ENCODE measurements at places on chromosomes 7 and 10.

GRCh38 chr10:48937796-48938195 lies 1.8 kb downstream of the LRRC18 start:
- DNase-seq, result no peak

- no peak for DNase-seq
Measured at GRCh38 chr10:79483948-79484347, 28.4 kb upstream of the EIF5AL1 start.

GRCh38 chr7:55209366-55209765 lies 155.8 kb upstream of the LANCL2 start:
- DNase-seq, result no peak

DNA sequence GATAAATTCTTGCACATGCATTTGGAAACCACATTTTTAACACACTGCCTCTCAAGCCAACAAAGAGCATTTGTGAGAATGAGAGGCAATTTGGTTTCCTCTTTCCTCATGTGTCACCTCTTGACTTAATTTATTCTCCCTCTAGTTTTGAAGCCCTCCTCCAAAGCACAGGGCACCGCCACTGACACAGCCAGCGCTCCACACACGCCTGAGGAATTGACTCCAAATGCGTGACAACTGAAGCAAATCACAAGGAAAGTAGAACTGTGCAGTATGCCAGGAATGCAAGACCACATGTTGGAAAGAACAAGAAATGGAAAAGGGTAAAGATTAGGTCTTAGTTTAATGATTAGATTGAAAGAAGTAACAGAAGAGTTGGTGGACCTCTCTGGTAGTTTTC lies 173.3 kb downstream of the LSM5 start:
- DNase-seq, result no peak

DNA sequence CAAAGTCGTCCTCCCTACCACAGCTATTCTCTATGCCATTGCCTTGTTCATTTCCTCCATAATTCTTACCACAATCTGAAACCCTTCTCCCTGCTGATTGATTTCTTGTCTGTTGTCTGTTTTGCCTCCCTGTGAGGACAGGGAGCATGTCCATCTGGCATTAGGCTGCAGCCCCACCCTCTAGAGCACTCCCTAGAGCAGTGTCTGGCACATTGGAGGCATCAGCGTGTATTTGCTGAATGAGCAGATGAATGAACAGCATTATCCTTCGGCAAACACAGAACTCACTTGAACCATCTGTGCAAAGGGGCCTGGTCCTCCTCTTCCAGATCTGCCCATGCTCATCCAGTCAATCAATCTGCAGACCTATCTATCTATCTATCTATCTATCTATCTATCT lies 5.1 kb upstream of the DMBT1 start:
- DNase-seq, result no peak

DNA sequence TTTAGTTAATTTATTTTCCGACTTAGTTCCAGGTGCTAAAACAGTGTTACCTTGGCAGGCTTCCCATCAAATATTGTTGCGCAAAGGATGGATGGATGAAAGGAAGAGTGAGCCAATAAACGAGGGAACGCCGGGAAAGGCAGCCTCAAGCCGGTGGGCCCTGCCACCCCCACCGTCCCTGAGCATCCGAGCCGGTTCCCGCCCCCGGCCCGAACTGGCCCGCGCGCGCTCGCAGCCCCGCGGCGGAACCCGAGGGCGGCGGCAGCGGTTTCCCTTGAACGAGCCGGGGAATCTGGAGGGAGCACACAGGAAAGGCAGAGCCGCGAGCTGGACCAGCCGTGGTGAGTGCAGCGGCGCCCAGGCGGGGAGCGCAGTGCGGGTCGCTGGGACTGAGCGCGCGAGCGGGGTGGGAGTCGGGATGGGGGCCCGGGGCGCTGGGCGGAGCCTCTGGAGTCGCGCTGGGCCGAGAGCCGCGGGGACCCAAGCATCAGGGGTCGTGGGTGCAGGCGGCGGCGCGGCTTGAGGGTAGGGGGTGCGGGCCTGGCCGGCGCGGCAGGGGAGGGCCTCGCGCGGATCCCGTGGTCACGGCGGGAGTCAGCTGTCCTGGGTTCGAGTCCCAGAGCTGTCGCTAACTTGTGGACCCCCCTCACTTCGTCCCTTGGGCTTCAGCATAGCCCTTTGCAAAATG lies at the start of gene AGK:
AGK (plus strand) TSS at position 317 of the 688 bp plus-strand sequence. CDS start 4,057 bp downstream, outside the sequence.
- DNase-seq, result peak; percentile 68

- no peak for DNase-seq
Measured at GRCh38 chr7:88091988-88092675, 127.7 kb downstream of the SRI start.

DNA sequence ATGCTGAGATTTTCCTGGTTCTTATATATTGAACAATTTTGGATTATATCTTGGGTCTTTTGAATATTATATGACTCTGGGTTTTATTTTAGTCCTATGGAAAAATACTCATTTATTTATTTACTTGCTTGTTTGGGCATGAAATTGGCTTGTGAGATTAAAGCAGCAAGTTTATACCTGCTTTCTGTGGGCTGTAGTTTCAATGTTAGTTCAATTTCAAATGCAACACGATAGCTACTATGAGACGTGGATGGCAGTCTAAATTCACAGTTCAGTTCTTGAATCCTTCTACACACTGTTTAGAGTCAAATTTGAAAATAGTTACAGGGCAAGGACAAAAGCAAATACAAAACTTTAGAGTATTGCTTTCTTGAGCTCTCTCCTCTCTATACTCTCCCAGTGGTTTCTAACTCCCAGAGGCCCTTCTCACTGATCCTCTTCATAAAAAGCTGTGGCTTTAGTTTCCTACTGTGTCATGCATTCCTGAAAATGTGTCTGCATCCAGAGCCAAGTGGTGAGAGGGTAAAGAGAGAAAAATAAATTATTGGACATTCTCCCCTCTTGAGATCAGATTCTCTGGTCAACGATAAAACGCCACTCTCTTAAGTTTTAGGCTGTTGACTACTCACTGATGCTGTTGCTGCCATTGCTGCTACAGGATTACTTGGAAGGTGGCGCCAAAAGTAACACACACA lies 34.4 kb downstream of the POLR1F start:
- no peak for DNase-seq

DNA sequence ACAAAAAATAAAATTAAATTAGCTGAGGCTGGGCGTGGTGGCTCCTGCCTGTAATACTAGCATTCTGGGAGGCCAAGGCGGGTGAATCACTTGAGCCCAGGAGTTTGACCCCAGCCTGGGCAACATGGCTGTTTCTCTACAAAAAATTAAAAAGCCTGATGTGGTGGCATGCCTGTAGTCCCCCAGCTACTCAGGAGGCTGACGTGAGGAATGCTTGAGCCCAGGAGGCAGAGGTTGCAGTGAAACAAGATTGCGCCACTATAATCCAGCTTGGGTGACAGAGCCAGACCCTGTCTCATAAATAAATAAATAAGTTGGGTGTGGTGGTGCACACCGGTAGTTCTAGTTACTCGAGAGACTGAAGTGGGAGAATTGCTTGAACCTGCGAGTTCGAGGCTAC lies 65.1 kb downstream of the GNA12 start:
- DNase-seq, result no peak

- DNase-seq, result peak; percentile 8
Measured at GRCh38 chr10:106705681-106706100, 458.8 kb downstream of the SORCS1 start.

DNA sequence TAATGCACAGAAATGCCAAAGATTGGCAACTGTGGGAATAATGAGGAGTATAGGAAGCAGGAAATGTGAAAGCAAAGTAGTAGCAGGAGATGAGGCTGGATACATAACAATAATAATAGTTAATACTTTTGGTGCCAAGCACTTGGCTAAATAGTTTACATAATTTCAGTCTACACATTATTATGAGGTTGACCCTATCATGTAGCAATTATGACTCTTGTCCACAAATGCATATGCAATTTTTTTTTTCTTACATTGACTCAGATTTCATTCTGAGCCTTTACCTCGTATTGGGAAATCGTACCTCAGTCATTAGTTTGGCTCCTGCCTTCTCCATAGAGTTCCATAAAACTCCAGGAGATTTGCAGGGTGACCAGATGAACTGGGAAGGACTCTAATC lies 219.9 kb downstream of the SUGCT start:
- no peak for DNase-seq

DNA sequence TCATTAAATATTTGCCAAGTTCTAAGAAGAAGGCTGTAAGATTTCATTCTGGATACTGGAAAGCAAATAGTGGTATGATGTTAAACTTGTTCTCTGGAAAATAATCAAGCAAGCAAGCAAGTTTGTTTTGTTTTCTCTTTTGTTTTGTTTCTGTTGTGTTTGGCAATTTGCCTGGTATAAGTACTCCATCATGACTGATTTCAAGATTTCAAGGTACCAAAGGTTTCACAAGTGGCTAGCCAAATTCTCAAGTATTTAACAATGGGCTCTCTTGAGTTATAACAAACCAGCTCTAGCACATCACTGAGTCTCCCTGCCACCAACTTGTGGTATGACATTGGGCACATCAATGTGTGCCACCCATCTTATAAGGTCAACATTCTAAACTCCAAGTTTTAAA lies 151.7 kb upstream of the IGFBP3 start:
- DNase-seq, result no peak

DNA sequence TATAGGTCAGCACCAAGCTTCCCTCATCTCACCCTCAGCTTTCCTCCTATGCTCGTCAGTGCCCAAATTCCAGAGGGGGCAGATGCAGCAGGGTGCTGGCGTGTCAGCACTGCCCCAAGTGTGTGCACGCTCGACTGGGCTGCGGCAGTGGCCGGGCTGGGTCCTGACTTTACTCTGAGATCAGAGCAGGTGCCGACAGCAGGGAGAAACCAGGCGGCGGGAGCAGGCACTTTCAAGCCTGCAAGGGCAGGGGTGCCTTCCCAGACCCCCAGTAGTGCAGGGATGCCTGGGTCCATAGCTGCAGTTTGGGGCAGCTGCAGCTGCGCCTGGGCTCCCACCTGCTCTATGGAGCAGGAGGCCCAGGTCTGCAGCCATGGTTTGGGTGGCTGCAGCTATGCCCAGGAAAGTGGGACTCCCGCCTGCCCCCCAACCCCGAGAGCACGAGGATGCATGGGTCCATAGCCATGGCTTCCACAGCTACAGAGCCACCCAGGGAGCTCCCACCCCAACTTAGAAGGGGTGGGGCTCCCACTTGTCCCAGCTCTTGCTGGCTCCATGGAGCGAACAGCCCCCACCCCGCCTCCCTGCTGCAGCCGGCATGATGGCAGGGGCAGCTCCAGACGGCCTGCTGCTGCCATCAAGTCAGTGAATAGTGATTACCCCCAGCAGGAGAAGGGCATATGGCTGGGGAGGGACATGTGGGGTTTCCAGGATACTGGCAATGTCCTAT lies 199.2 kb upstream of the KMT2E start:
- no peak for DNase-seq

DNA sequence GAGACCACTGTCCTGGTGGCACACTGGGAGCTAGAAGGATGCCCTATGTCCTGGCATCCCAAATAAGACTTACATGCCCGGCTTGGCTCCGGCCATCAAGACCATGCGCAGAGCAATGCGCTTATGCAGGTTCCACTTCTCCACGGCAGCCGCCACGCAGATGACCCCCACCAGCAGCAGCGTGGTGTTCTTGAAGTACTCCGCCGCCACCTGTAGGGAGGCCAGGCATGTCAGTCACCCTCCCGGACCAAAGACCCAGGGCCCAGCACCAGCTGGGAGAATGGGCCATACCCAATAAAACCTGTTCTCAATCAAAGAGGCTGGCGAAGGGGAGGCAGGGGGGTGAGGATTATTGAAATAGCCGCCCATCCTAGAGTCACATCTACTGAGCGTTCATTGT lies 19.9 kb downstream of the SLC13A4 start:
- no peak for DNase-seq

DNA sequence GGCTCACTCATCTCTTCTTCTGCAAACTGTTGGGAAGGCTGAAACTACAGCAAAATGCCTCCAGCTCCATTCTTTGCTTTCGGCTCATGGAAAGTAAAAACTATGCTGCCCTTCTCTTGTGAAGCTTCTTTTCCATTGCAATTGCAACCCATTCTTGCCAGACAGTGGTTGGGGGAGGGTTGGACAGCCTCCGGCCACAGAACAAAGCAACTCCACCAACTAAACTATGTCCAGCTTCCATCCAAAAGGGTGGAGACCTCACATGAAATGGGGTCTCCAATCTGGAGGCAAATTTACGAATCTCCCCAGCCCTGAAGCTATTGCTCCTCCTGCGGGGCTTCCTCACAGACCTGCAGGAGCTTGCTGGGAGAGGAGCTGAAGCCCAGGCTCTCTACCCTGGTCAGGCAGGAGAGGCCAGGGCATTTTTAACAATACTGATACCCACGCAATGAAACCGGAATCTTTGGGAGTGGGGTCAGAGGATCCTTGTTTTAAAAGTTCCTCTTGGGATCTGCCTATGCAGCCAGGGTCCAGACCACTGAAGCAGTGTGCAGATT lies 549 bp downstream of the GPNMB start:
- DNase-seq, result no peak

- no peak for DNase-seq
Measured at GRCh38 chr10:121313119-121313875, 284.9 kb downstream of the FGFR2 start.

- no peak for DNase-seq
Measured at GRCh38 chr7:99617192-99617781, 541 bp downstream of the ZSCAN25 start.

DNA sequence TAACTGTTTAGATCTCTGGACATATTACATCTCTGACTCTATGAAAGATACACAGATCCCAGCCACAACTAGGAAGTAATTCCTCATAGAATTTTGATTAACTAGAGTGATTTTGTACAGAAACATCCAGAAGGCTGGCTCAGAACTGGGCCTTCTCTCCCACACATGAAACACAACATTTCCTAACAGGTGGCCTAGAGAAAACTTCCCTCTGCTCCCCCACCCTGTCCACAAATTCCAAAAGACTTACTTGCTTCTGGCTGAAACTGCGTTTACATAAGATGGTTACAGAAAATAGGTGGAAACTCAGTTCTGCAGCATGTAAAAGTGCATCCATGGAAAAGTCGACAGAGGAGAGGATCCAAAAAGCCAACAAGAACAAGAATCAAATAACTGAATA lies 132.9 kb downstream of the FZD1 start:
- no peak for DNase-seq

DNA sequence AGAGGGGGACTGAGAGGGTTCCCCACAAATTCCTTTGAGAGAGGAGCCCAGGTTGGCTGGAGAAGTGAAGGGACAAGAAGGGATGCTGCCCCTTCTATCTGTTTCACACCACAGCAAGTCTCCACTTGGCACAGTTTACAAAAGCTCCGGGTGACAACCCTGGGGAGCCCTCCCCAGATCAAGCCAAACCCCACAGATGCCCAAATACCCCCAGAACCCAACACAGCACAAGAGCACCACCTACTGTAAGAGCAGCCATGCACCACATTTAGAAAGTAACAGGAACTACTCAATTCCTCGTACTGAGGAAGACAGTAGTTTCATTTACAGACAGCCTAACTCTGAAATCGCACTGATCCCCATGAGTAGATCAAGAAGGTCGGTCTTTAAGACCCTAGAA lies 67.8 kb upstream of the ATP6V0A4 start:
- DNase-seq, result no peak

GRCh38 chr10:118800920-118801319 lies 46.1 kb upstream of the CACUL1 start:
- DNase-seq, result no peak

GRCh38 chr10:6204063-6204340 lies 1.3 kb downstream of the PFKFB3 start:
- peak; percentile 28 for DNase-seq
